LoVo (cell line): ENCODE measurements at places on chromosomes 12 and 14.

GRCh38 chr12:5546616-5547015 lies 114.7 kb downstream of the NTF3 start:
- no peak for DNase-seq

GRCh38 chr12:14373217-14373616 lies 7.7 kb downstream of the ATF7IP start:
- no peak for DNase-seq

DNA sequence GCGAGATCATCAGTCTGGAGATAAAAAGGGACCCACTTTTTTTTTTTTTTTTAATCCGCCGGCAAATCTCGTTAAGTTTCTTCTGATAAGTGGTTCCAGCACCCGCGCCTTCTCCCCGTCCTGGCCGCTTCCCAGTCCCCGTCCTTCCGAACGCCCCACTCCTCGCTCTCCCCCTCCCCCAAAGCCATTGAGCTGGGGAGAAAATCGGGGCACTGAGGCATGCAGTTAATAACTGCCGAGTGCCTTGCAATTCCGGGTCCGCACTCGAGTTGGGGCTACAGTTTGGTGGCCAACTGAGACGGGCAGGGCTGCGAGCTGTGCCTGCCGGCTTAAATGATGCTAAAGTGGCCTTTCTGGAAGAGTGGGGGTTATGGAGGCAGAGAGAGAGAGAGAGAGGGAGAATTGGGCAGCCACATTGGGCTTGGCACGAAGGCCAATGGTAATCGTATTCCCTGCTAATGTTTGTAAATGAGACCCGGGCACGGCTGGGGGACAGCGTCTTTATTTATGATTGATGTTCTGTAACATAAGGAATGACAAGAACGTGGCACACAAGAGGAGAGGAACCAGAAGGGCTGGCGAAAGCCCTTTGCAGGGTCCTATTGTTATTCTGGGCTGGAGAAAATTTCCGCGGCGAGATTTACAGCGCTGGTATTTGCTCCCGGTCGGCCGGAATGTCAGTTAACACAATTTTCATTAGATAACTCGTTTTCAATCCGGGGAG lies 115.4 kb upstream of the MYL2 start:
- no peak for DNase-seq

GRCh38 chr12:87021400-87021799 lies 765.2 kb upstream of the MGAT4C start:
- no peak for DNase-seq

DNA sequence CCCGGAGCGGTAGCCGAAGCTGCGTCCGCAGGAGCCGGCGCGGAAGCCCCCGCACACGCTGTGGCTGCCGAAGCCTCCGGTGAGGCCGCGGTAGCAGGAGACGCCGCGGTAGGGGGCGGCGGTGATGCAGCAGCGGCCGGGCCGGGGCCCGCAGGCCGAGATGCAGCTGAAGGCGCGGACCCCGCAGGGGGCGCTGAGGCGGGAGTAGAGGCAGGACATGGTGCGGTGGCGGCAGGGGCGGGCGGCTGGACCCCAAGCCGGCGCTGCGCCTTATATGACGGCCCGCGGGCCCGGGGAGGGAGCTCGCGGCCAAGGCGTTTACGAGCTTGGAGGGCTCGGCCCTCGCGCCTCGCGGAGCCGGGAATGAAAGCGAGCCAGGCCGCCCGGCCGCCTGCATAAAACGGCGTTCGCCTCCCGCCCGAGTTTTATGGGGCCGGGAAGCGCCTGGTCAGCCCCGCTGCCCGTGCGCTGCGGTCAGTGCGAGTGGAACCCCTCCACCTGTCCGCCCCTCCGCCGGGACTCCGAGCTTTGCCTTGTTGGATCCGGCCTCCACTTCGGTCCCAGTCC lies 16.0 kb upstream of the KRT86 start:
- no peak for DNase-seq

GRCh38 chr12:52436828-52437474 lies 2.8 kb upstream of the KRT75 start:
- DNase-seq, result no peak

DNA sequence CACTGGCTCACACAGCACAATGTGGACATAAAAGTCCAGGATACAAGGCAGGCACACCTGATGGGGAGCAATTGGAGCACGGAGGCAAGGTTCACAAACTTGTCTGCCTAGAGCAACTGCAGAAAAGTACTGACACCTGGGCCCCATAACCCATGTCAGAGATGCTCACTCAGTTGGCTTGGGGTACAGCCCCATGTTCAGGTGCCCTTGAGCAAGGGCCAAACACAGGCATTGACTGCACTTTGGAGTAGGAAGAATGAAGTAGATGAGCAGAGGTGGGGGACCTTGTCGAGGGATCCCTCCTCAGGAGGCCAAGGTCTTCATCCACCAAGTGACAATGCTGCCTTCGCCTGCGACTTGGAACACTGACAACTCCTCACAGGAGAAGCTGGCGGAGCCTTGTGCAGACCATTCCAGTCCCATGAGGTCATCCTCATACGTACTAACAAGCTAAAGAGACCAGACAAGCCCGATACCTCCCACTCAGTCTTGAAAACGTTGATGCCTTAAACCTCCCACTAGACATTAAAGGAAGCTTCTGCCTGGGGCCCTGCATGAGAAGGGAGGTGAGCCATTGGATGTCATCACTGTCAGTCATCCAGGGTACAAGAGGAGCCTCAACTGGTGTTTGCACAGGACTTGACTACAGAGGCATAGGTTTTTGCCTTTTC lies 42.5 kb upstream of the C14orf180 start:
- peak; percentile 46 for DNase-seq

DNA sequence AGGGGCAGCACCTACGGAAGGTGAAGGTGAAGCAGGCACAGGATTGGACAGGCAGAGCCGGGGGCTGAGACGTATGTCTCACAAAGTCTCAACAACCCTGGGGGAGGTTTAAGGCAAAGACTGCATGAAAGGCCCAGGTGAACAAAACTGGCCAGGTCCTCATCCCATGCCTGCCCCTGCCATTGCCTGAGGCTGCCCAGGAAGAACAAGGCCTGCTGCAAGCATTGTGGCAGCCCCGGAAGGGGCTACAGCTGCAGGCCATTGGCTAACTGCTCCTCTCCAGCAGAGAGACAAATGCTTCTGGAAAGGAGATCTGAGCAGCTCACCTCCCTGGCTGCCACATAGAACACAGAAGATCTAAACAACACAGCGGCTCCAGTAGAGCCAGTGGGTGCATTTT lies 20.4 kb upstream of the TMEM179 start:
- no peak for DNase-seq

GRCh38 chr12:51951843-51952722 lies 584 bp downstream of the ACVR1B start:
- DNase-seq, result no peak

GRCh38 chr12:28507867-28508266 lies 317.6 kb downstream of the CCDC91 start:
- DNase-seq, result no peak

DNA sequence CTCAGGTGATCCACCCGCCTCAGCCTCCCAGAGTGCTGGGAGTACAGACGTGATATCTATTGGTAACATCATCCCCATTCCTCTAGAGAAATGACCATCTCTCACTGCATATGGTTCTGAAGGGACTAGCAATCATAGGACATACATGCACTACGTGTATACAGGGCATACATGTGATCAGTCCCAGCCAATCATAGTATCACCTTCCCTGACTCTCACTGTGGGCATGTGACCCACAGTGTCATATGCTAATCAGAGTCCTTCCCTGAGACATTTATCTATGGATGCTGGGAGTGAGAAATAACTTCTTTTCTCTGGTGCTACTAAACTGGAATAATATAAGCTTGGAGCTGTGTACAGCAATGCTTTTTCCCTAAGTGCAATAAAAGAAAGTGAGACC lies 12.1 kb upstream of the FBXW8 start:
- DNase-seq, result no peak

DNA sequence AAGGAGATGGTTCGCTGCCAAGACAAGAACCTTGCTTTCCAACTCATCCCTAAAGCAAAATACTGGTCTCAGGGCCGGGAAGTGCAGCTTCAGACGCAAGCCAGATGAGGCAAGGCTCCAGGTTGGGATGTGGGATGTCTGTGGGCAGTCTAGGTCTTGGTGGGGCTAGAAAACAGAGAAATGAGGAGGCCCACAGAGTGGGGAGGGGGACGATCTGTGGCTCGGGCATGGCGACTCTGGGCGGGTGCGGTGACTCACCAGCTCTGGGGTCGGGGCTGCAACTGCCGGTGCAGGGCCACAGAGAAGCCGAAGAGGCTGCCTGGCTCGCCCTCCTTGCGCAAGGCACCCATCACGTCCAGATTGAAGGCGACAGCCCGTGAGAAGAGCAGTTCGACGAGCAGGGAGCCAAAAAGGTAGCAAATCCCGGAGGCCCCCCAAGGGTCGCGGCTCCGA lies 459 bp downstream of the ITGA7 start:
- no peak for DNase-seq

GRCh38 chr12:58321414-58321813 lies 380.0 kb downstream of the ATP23 start:
- DNase-seq, result no peak

GRCh38 chr12:3130057-3130830 lies 53.1 kb downstream of the TSPAN9 start:
- DNase-seq, result no peak

GRCh38 chr12:62332598-62332997 lies 72.4 kb downstream of the USP15 start:
- DNase-seq, result no peak

- no peak for DNase-seq
These were observed 238.5 kb downstream of the SPTSSA start for GRCh38 chr14:34223373-34224148.

GRCh38 chr12:117034701-117035151 lies 64.5 kb downstream of the TESC start:
- no peak for DNase-seq

- no peak for DNase-seq
These were observed 70.6 kb upstream of the CCND2 start for GRCh38 chr12:4202918-4203317.

- no peak for DNase-seq
These were observed 16.8 kb downstream of the ERO1A start for GRCh38 chr14:52678591-52678990.

GRCh38 chr14:33634631-33635030 lies 316.2 kb downstream of the EGLN3 start:
- DNase-seq, result no peak

GRCh38 chr14:21846227-21846885 lies 172.7 kb upstream of the OR4E1 start:
- DNase-seq, result peak; percentile 9

- DNase-seq, result peak; percentile 43
These were observed 56.5 kb downstream of the GTF2A1 start for GRCh38 chr14:81164167-81164774.

DNA sequence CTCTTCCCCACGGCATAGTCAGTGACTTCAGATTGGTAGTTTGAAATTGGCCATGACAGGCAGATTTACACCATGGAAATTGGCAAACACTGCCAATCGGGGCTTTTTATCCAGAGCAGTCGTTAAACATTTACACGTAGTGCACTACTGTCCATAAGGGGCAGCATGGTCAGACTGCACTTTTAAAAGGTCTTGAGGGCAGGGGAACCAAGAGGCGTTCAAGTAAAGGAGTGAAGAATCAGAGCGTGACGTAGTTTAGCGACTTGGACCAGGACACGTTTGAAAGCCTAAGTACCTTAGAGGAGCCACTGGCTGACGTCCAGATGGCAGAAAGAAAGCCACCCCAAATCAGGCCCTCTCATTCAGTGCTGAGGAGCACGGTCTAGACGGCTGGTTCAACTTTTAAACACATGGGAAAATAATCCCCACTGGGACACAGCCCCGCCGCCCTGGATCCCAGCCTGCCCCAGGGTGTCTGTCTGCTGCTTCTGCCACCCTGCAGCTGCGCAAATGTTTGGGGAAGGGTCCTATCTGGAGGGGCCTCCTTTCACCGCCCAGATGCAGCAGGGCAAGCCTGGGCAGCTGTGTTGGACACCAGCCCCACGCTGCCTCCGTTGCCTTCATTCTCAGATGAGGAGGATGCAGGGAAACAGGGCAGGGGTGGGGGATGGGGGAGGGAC lies 52.5 kb upstream of the PPP2R5C start:
- DNase-seq, result no peak

GRCh38 chr12:5246196-5246595 lies 185.7 kb upstream of the NTF3 start:
- DNase-seq, result no peak

- no peak for DNase-seq
These were observed 25.8 kb downstream of the ACVR1B start for GRCh38 chr12:51977320-51977753.

- no peak for DNase-seq
These were observed 32.7 kb downstream of the TMEM19 start for GRCh38 chr12:71718611-71719010.

DNA sequence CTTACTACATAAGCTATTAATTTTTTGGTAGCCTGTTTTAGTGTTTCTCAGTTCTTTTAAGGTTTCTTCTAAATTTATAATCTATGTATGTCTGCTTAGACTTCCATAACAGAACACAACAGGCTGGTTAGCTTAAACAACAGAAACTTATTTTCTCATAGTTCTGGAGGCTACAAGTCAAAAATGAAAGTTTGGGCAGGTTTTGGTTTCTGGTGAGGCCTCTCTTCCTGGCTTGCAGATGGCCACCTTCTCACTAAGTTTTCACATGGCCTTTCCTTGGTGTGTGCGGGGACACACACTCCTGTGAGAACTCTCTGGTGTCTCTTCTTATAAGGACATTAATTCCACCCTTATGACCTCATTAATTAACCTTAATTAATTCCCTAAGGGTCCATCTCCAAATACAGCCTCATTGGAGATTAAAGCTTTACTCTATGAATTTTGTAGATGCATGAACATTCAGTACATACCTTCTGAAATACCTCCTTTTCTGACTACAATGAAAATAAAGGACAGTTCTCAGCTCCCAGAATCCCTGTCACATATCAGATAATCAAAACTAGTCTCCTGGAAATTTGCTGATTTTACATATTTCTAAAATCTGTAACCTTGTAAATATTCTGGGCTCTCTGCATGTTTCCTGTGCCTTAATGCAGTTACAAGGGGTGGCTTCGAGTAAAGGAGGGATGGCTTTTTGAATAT lies 23.2 kb upstream of the BMAL2 start:
- DNase-seq, result no peak

DNA sequence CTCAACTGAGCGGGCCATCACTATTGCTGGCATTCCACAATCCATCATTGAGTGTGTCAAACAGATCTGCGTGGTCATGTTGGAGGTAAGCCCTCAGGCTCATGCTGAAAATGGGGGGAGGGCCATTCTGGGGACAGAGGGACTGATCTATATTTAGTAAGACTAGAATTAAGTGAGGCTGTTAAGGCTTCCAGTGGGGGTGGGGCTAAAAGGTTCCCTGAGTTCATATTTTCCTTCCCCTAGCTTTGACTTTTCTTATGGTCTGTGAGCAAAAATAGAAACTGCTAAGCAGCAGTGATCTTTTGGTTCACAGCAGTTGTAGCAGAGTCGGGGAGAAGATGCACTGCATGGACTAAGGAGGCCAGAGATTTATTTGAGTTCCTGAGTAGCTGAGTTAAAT lies 9.2 kb downstream of the PCBP2 start:
- DNase-seq, result no peak

GRCh38 chr14:79251278-79251677 lies 960.0 kb downstream of the DIO2 start:
- no peak for DNase-seq
